ENCODE measurements at places on chromosomes 5 and 9.

GRCh38 chr5:125256296-125256695, 509.9 kb upstream of the ZNF608 start:
- ATAC-seq, result no peak

GRCh38 chr9:131050831-131051230, 41.9 kb downstream of the LAMC3 start:
- no peak for ATAC-seq

GRCh38 chr9:136544964-136545691, 720 bp downstream of the NOTCH1 start:
- ATAC-seq, result peak; percentile 28

GRCh38 chr9:91255327-91255726, 106.4 kb downstream of the AUH start:
- ATAC-seq, result no peak

DNA sequence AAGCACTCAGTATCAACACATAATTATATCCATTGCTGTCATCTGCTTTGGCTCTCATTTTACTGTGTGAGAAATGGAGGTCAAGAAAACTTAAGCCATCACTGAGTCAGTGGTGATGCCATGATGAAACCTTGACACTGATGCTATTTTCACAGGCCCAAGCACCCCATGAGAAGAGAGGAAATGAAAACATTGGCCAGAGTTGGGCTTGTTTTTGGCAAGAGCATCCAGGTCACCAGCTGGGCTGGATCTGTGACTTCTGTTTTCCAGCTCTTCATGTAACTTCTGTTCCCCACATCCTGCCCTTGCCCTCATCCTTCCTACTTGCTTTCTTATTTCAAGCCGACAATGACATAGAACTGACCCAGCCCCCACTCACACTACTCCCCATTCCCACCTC, 10.0 kb downstream of the LCP2 start:
- peak; percentile 31 for ATAC-seq

GRCh38 chr9:110015759-110016158, 192.2 kb downstream of the C9orf152 start:
- ATAC-seq, result peak; percentile 68

- no peak for ATAC-seq
These were observed 49.9 kb downstream of the LMX1B start for GRCh38 chr9:126663661-126664072.

DNA sequence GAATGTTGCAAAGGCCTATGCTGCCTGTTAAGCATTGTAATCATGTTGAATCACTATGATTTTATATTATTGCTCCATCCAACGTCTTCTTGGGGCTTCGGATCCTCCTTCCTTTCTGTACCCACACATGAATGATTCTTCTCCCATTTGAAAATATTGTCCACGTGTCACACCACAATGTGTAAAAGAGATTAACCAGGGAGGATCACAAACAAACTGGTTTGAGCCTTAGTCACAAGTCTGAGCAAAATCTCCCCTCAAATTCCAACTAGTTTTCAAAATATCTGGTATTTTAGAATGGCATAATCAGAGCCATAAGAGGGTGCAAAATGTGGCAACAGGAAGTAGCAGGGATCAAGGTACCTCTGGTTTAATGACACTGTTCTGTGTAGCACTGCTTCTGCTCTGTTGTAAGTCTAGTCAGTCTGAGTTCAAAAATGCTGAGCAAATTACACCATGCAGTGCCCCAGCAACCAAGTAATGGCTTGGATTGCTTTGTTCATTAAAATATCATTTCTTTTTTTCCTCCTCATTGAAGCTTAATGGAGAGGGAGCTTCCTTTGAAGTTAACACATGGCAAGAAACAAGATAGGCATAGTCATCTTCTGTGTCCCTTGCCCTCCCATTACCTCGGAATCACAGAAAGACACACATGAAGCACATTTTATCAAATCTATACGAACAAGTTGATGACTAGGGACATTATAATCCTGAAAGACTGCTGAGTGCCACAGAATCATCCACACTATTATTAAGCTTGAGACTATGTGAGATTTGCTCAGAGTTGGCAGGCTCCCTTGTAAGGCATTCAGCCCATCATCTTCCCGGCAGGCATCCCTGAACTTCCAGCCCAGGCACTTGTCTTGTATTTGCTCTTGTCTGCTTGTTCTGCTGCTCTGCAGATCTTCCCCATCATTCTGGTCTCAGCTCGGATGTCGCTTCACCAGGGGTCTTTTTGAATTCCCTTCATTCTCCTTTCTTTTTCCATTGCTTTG, 102.0 kb upstream of the PRLR start:
- ATAC-seq, result no peak

- ATAC-seq, result no peak
These were observed 1.6 kb upstream of the PAPPA start for GRCh38 chr9:116151966-116152381.

DNA sequence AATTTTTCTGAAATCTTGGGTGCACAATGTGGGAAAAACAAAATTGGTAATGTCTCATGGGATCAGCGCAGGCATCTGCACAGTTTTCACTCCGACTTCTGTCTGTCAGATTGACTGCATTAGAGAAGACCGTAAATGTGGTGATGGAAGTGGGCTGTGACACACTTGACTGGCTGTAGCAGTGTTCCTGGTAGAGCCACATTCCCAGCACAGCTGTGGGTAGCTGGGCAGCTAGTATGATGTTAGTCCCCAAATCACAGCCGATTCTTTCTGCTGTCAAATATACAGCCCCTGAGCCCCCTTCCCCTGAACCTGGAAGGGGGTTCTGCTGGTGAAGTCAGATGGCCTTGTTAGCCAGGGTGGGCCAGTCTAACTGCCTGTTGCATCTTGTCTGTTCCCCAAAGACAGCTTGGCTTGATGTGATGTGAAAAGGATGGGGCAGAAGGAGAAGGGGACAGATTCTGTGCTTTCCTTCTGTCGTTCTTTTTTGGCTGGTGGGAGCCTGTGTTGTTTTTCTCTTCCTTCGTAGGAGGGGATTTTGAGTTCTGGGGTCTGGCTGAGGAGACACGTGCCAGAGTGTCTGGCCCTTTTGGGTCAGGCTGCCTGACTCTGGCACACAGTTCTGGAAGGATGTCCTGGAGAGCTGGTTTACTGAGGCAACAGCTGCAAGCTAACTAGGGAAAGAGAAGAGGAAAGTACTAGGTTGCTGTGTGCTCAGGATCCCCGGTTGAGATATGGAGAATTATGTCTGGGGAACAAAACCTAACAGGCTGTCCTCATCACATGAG, 66.4 kb upstream of the SPRY4 start:
- ATAC-seq, result no peak

- no peak for ATAC-seq
These were observed 1133.2 kb upstream of the CDH18 start for GRCh38 chr5:21121213-21121612.

DNA sequence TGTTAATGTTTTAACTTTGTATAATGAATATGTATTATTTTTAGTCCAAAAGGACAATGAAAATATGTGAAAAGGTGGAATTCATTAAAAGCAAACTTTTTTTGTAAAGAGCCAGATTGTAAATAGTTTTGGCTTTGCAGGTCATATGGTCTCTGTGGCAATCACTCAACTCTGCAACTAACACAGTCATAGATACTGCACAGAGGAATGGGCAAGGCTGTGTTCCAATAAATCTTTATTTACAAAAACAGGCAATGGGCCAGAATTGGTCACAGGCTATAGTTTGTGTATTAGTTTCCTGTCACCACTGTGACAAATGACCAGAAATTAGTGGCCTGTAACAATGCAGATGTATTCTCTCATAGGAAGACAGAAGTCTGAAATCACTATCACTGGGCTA, 125.4 kb upstream of the PTCH1 start:
- no peak for ATAC-seq

- ATAC-seq, result no peak
These were observed 19.4 kb upstream of the LRRC14B start for GRCh38 chr5:171801-172331.

DNA sequence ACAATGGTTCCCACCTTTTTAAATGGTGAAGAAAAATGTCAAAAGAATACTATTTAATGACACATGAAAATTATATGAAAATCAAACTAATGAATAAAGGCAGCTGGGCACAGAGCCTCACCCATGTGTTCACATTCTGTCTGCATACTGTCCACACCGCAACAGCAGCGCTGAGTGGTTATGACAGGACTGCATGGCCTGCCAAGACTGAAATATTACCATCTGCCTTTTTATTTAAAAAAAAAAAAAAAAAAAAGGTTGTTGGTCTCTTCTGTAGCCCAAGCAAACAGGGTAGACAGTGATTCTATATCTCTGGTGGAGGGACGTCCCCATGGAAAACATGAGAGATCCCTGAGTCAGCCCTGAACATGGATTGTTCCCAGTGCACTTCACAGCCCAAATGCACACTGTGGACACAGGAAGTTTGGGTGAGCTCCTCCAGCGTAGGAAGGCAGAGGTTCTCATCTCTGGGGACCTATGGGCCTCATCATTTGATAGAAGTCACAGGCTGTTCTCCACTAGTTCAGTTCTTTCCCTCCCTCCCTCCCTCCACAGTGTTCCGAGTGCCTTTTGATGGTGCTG, 44.9 kb upstream of the SHC3 start:
- ATAC-seq, result no peak

GRCh38 chr5:170527991-170528390, 24.2 kb downstream of the KCNIP1 start:
- ATAC-seq, result no peak

GRCh38 chr5:17120209-17120608, 97.2 kb upstream of the BASP1 start:
- no peak for ATAC-seq

GRCh38 chr9:117714282-117714681, 10.1 kb downstream of the TLR4 start:
- no peak for ATAC-seq

GRCh38 chr9:87545858-87546257, 48.2 kb downstream of the DAPK1 start:
- no peak for ATAC-seq

GRCh38 chr5:56669534-56670483, 145.5 kb upstream of the MAP3K1 start:
- ATAC-seq, result peak; percentile 94

DNA sequence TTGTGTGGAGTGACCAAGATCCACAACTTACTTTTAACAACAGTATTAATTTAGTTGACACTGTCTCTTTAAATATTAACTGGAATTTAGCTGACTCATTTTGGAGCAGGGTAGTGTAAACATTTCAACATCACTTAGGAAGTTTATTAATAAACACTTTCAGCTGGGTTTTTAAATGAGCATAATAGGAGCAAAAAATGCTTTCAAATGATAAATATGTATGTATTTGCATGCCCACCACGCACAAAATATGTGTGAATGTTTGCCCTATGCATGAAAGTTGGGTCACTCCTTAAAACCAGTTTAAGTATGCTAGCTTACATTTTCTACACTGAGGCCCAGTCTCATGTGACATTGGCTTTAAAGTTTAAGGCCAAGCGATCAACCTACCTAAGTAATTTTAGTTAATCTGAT, 2.9 kb downstream of the ZFAND5 start:
- ATAC-seq, result no peak

DNA sequence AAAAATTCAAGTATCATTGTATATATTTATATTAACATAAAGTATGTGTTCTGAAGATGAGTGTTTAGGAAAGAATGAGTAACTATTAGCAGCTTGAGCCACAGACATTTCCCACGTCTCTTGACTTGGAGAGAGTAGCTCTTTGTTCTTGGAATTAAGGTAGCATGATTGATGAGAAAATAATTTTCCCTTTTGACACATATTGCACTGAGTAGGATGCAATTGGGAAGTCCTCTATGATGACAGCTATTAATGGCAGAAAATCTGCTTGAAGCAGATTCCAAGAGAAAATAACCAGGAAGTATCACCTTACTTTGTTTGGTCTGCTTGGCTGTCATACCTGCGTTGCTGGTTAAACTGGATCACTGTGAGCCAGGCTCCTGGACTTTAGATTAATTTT, 204.8 kb downstream of the TLE4 start:
- ATAC-seq, result no peak

DNA sequence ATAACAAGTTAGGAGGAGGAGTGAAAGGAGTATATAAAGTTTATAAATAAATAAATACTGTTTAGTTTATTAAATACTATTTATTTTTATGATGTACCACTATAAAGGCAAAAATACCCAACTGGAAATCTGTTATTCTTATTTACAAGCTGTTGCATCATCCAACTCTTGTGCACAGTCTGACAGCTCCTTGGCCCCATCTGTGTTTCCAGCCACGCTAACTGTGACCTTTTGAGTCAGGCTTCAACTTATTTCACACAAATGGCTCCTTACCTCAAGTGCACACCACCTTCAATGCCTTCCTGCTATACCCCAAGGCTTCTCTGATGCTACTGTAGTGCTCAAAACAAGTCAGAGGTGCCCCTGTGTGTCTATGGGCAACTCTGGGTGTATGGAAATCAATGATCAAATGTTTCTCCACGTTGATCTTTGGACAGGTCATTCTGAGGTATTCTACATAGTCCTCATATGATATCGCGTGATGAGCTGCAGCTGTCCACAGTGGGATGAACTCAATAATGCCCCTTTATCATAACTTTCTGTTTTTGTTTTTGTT, 303.2 kb upstream of the GRAMD2B start:
- ATAC-seq, result no peak

DNA sequence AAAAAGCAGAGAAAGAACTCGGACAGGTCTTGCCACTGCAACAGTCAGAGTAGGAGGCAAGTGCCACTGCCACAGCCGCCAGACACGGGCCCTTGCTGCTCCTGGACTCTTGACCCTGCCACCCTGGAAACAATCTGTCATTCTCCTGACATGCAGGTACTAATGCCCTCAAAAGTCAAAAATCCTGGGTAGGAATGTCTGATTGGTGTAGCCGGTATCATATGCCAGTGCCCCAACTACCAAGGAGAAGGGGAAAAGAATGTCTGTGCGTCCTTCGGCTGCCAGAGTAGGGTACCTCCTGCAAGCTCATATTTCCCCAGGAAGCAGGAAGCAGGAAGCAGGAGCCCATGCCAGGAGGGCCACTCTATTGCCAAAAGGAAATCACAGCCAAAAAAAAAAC, 30.5 kb upstream of the F2RL1 start:
- no peak for ATAC-seq

- no peak for ATAC-seq
These were observed 19.7 kb downstream of the C6 start for GRCh38 chr5:41193456-41194205.

- ATAC-seq, result no peak
These were observed 46.0 kb downstream of the C7 start for GRCh38 chr5:40955313-40955712.

DNA sequence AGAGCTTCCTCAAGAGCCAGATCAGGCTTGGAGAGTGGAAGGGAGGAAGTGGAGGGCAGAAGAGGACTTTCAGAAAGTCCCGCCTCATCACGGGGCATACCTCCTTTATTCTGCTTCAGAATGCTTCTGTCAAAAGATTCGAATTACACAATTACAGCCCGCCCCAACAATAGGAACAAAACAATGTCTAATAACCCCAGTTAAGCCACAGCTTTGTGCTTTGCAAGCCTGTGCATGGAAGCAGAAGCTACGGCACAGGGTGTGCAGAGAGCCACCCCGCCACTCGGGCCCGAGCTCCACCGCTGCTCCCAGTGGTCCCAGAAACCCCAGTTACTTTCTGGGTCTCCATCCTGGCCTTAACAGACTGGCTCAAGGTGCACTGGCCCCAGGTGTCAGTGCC, 23.5 kb downstream of the HNRNPH1 start:
- no peak for ATAC-seq

DNA sequence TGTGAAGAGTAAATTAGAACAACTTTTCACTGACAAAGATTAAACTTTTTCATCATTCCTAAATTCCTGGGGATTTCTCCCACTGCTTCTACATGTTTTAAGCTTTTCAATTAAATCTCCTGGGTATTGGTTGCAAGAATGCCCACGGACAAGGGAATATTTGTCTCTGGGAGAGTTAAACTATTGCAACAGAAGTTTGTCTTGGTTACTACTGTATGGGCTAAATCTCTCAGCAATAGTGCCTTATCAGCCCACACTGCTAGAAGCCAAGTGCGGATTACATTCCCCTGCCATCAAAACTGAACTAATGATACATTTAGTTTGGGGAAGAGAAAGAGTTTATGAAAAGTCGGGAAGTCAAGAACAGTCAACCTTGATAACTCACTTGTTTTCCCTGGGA, 528.2 kb upstream of the C9orf72 start:
- no peak for ATAC-seq
